ENCODE measurements at places on chromosomes 12 and 14.

DNA sequence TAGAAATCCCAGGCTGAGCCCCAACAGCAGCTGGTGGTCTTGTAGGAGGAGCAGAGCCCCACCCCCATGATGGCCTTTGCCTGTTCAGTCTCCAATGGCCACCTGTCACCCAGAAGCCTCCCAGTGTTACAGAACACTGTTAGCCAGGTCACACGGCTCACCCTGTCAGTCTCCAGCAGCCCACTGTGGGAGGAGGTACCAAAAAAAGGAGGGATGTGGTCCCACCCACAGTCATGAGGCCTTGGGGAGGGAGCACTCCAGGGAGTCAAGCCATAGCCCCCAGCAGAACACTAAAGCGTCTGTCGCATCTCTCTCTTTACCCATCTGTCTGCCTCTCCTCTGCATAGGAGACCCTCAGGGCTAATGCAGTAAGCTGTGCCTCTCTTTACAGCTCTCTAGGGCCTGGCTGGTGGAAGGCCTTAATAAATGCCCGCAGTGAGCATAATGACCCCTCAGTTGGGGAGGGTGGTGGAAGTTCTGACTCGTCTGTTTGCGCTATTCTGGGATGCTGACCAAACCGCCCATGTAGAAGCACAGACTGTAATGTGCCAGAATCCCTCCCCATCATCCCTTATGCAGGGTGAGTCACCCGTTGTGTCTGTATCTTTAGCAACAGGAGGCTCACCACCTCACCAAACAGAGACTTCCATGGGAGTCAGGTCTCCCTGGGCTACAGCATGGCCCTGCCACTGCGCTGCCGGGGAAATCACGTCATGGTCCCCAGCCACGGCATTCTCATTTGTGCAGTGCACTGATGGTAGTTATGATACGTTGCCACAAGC, 14.6 kb downstream of the C14orf132 start:
- no peak for DNase-seq

- DNase-seq, result no peak
Observed at GRCh38 chr12:50579757-50580267, 75.0 kb downstream of the DIP2B start.

DNA sequence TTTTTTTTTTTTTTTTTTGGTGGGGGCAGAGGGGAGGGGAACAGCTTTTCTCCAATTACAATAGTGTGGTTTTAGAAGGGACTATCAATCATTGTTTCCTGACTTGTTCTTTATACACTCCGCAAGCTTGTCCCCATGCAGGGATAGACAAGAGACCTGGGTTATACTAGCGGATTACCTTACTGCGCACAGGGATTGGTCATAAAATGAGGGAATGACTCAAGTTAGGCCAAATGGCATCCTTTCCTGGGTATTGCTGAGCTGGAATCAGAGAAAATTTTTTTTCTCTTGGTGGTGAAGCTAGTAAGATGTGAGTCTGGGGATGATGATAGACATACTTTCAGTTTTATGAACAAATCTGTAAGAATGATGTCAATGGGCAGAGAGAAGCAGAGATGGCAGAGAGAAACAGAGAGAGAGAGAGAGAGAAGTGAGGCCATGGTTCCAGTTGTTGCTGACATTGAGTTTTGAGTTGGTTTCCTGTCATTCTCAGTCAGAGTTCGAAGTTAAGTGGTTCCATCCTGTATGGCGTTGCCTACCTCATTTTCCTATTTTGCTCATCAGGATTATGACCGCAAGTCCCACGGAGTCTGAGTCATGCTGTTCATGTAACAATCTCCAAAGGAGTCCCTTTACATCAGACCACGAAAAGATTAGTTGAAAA, 59.1 kb upstream of the OTOGL start:
- no peak for DNase-seq

DNA sequence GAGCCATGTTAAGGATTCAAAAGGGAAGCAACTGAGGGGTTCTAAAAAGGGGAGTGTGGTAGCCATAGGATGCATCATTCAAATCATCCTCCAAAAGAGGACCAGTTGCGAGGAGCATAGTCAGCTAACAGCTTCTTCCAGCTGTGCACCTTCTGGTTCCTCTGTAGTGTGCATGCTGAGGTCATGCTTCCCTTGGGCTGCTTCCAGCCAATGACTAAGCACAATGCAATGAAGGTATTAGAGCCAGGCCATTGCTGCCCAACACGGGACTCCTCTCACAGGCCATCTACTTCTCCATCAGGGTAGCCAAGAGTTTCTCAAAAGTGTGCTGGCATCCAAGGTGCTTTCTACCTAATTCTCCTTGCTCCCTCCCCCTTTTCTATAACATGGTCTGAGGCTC, 69.2 kb upstream of the ARID2 start:
- no peak for DNase-seq

All from bone marrow (tissue), 2 donors.